Dermis blood vessel endothelial cell (primary cell): ENCODE measurements at places on chromosomes 3 and 15. TPM values are rescaled to one million over a fixed set of nuclear protein-coding genes. Genes with fewer than 3 reads are reported as not detected.

The ZMYND10 gene
- total RNA-seq = 0.05 TPM in 1 of 2 replicates, not detected in the other

The GHSR gene
- total RNA-seq = not detected in 2 replicates

The UBAP1L gene
- total RNA-seq = 1.6 and 2.7 TPM in 2 replicates

The CHRNA7 gene
- 0.34 and 0.79 TPM in 2 replicates for total RNA-seq

The ATP13A5 gene
- total RNA-seq = not detected in 2 replicates

The PIGZ gene
- 3.9 and 7.0 TPM in 2 replicates for total RNA-seq

The PSTPIP1 gene
- 0.23 and 0.51 TPM in 2 replicates for total RNA-seq
